Mesendoderm (in vitro differentiated cells): ENCODE measurements at places on chromosomes 16 and 17.
A peak's percentile ranks its signal among the peaks of the same experiment; 100 is the strongest.

GRCh38 chr17:82831818-82832200 is 8.0 kb downstream of the ZNF750 start:
- DNase-seq, result no peak

DNA sequence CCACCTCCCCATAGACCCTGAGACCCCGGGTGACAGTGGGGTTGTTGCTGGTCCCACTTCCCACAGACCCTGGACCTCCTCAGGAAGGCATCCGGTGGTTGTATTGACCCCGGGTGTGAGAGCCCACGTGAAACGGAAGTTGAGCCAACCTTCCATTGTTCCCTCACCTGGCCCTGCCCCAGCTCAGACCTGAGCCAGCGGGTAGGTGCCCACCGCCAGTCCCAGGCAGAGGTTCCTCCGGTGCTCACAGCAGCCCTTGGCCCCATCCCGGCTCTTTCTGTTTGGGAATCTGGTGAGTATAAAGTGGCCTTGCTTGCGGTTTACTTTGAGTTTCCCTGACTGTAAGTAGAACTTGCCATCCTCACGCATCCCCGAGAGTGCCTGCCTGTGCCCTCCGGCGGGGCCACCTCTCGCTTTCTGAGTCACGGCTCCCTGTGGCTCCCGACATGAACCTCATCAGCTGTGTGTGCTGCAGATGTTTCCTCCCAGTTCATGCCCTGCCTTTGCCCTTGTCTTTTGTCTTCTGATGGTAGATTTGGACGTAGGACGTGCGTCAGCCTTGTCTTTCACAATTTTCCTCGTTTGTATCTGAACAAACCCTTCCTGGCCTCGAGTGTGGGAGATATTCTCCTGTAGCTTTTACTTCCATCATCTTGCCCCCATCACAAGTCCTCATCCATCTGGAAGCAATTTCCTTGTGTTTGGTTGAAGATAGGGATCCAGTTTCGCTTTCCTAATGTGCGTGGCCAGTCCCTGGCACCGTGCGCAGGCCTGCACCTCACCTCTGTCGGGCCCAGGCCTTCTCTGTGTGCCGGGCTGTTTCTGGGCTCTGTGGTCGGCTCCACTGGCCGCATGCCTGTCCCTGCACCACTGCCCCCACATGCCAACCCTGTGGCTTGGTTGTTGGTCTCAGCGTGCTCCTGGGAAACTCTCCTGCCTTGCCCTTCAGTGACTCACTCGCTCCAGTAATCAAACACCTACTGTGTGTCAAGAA is 76.0 kb downstream of the METRNL start:
- no peak for DNase-seq

GRCh38 chr17:42040818-42041217 is 9.6 kb downstream of the C17orf113 start:
- no peak for DNase-seq

DNA sequence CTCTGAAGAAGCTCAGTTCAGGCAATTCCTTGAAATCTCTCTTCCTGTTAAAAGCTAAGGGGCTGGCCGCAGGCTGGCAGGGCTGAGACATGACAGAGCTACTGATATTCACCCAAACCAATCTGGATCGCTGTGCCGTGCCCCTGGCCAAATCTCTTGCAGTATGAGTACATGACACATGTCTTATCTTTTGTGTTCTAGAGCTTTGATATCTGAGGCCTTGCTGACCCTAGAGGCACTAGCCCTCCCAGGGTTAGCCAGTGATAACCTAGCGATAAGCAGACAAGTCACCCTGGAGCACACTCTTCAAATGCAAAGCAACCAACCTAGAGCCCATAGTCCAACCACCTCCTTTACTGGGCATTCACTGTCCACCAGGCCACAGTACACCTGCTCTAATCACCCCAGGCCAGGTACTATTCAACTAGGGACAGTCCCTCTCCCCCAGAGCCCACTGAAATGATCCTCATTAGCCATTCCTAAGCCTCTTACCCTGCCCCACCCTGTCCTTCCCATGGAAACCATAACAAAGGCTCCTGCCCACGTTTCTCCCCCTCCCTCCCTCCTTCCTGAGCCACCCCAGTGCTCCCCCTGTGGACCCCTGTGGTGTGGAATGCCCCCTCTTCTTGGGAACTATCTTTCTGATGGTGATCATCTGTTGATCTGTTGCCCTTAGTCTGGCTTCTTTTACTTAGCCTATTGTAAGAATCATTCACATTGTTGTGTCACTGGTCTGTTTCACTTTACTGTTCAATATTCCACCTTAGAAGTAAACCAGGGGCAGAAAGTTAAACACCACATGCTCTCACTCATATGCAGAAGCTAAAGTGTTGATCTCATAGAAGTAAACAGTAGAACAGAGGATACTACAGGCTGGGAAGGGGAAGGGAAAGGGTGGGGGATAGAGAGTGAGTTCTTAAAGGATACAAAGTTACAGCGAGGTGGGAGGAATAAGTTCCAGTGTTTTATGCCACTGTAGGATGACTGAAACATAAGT is 52.5 kb downstream of the TEKT5 start:
- DNase-seq, result peak; percentile 85

- DNase-seq, result peak; percentile 30
Measured at GRCh38 chr16:715477-716199, 720 bp downstream of the METRN start.

- DNase-seq, result no peak
Measured at GRCh38 chr17:47956791-47957590, 692 bp downstream of the PRR15L start.

DNA sequence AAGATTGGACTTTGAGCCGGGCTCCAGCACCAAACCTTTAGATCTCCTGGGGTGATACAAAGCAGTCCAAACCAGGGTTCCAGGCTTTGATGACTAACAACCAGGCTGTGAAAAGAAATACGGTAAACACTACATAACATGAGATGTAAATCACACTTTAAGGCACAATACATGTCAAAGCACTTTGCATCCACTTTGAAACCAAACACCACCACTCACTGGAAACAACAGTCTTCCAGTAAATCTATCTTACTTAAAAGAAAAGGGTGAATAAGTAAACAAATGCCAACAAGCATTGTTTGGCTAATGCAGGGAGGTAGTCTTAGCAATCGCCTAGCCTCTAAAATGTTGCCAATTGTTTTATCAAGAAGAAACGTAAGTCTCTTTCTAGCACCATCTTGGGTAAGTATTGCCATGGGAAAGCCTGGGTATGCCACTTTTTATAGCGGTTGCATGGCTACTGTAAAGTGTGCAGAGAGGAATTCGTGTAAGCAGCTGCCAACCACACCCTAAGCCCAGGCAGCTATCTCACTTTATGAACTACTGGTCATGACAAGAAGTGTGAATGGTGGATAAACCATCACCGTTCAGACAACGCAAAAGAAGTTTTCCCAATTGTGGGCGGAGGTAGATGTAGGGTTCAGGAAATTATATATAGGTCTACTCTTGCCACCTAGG is 267.4 kb upstream of the PSMD7 start:
- DNase-seq, result no peak

DNA sequence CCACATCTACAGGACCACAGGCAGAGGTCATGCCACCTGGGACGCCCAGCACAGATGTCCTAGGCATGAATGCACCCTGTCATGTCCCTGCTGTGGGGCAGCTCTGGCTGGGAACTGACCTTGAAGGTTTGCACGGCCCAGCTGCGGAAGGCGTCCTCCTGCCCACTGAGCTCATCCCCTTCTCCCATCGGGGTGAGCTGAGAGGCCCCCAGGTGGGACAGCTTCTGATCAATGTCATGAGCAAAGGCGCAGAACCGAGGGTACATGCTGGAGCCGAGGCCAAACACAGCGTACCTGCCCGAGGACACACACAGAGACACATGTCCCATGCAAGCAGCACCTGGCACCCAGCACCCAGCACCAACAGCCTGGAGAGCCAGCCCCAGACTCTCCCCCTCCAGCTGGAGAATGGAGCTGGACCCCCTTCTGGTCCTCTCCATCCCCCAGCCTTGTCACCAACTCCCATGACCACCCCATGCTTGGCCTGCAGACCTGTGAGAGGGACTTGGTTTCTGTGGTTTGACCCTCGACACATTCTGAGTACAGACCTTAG is 31.4 kb downstream of the NOS2 start:
- no peak for DNase-seq

- DNase-seq, result no peak
Measured at GRCh38 chr17:65042946-65043345, 13.6 kb downstream of the GNA13 start.

DNA sequence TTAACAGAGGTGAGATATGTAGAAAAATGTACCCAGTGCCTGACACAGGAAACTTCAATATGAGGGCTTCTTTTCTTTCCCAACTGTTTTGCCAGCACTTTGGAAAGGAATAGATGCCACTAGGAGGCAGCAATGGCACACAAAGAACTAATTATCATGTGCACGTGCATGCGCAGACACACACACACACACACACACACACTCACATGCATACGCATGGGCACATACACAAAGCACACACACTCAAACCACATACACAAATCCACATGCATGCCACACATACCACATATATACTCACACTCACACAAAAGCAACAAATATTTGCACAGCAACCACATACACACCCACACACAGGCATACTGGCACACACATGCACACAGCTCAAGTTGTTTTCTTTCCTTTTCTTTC is 8.8 kb upstream of the CEP112 start:
- DNase-seq, result peak; percentile 73

DNA sequence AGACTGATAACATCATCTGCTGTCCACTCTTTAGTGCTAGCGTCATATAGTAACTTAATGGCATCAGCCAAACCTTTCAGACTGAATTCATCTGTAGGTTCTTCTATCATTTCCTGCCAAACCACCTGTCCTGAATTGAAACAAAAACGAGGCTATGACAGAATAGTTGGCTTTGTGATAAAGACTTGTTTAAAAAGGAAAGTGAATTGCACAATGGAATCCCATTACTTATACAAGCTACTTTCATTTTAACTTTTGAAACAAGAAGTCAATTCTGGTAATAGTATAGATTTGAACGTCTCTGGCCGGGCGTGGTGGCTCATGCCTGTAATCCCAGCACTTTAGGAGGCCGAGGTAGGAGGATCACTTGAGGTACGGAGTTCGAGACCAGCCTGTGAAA is 18.2 kb downstream of the LASP1NB start:
- no peak for DNase-seq

- no peak for DNase-seq
Measured at GRCh38 chr17:40025991-40026815, 11.0 kb downstream of the CSF3 start.

DNA sequence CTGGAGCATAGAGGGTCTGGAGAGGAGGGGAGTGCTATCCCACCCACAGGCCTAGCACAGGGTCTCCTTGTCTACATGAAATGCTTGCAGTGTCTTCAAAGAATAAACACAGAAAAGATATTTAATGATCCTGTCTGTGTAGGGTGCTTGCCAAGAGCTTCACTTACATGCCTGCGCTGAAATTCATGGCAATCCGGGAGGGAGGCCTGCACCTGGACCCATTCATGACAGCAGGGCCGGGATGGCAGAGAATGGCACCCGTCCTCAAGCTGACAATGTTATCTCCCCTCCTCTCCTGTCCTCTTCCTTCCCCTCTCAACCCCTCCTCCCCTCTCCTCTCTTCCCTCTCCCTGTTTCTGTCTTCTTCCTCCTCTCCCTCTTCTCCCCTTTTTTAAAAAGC is 2.1 kb downstream of the ADGRG3 start:
- no peak for DNase-seq

- DNase-seq, result peak; percentile 81
Measured at GRCh38 chr17:38605411-38605840, 326 bp downstream of the SRCIN1 start.

- DNase-seq, result no peak
Measured at GRCh38 chr17:30790279-30790678, 34.2 kb downstream of the CRLF3 start.

DNA sequence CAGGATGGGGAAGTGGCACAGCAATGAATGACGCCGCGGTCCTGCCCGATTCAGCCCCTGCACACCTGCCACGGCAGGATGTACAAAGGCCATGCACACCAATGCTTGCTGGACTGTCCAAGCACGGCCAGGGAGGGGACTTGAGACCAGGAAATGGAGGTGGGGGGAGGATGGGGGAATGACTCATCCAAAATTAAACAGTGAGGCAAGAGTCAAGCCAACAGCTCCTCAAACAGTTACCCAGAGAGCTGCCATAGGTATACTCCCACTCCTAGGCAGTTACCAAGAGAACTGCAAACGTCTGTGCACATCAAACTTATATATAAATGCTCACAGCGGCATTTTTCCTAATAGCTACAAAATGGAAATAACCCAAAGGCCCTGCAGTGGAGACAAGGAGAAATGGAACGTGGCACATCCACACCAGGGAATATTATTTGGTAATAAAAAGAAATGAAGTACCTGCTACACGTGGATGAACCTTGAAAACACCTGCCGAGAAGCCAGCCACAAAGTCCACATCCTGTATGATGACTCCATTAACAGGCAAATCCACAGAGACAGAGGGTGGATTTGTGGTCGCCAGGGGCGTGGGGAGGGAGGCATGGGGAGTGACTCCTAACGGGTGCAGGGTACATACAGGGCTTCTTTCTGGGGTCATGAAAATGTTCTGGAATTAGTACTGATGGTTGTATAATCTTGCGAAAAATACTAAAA is 54.1 kb downstream of the VAC14 start:
- no peak for DNase-seq

DNA sequence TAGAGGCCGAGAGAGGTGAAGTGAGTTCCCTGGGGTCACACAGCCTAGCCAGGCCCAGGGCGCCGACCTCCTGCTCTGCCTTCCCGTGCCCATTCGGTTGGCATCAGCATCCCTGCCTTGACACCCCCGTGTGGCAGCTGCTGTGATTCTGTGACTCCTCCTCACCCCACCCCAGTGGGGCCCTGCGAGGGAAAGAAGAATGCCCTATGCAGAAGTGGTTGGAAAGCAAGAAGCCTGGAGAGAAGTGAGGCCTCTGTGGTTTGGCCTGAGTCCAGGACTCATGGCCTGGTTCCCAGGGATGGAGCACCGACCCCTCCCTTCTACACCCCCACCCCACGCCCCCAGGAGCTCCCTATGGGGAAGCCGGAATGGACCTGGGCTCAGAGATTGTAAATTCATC is 296.2 kb downstream of the SEC14L1 start:
- DNase-seq, result no peak

- no peak for DNase-seq
Measured at GRCh38 chr16:89423681-89424260, 66.6 kb downstream of the ANKRD11 start.

DNA sequence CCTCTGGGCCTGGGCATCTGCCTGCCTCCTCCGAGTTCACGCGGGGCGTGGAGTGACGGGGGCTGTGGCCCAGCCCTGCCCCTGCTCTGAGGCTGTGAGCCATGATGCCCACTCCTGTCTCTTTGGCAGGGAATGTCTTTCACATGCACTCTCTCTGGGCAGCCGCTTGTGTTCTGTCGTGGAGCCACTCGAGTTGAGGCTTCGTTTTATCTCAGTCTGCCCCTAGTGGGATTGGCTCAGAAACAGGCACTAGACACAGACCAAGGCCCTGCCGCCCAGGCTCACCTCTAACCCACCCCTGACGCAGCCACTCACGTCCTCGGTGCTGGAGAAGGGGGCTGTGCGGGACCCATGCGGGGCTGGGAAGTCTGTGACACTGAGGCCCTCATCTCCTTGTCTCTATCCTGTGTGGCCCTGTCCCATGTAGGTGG is 67.5 kb upstream of the KCTD5 start:
- DNase-seq, result no peak

DNA sequence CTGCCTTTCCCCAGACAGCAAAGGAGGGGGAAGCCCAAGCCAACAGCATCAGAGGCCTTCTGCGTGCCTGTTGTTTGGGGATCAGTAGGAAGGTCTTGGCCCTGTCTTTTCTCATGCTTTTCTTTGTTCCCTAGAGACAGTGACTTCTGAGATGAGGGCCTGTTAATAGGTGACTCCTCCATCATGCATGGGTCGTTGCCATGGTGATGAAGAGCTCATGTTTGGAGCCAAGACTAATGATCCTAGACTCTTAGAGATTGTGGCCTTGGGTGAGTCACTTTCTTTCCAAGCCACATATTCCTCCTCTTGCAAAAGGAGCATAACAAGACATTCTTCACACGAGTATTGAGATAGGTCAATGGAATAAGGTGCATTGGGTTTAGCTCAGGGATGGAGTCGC is 201.1 kb upstream of the ASIC2 start:
- peak; percentile 46 for DNase-seq
